ENCODE measurements at places on chromosomes 1 and 21.

DNA sequence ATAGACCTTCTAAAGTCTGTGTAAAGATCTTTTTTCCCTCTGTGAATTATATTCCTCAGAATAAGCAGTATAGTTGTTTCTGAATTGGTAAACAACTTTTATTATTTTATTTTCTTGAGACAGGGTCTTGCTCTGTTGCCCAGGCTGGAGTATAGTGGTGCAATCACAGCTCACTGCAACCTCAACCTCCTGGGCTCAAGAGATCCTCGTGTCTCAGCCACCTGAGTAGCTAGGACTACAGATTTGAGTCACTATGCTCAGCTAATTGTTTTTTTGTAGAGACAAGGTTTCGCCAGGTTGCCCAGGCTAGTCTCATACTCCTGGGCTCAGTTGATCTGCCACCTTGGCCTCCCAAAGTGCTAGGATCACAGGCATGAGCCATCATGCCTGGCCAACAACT lies 26.6 kb upstream of the HMGN1 start:
- no peak for DNase-seq

GRCh38 chr1:7482077-7482476 lies 289.0 kb upstream of the VAMP3 start:
- no peak for DNase-seq

GRCh38 chr1:69845655-69846054 lies 277.9 kb downstream of the LRRC7 start:
- no peak for DNase-seq

- no peak for DNase-seq
These were observed 95.4 kb downstream of the RNF220 start for GRCh38 chr1:44500181-44501046.

DNA sequence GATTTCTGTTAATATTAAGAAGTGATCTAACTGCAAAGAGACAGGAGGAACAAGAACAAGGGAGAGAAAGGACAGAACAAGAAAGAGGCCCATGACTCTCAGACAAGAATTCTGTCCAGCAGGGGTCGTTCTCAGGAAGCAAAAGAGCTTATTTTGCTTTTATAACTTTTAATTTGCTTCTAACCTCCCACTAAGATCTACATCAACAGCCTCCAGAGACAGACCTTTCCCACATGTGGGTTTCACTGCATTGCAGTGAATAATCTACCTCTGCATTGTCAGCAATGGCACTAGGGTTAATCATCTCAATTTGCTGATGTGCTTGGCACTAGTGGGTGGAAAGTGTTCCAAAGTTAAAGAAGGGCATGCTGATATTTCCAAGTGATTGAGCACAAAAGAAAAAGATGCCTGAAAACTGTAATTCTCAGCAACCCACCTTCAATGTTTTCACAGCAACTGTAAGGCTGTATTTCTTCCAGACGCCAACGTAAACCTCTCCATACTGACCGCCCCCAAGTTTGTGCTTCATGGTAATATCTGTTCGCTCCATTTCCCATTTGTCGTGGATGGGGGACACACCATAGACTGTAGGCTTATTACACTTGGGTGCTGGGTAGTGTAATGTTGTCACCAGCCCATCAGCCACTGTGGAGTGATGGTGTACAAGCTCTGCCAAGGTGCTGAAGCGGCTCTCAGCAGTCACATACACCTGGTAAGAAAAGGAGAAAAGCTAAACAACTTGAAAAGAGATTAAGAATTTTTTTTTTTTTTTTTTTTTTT lies 39.5 kb downstream of the TOR3A start:
- DNase-seq = no peak

DNA sequence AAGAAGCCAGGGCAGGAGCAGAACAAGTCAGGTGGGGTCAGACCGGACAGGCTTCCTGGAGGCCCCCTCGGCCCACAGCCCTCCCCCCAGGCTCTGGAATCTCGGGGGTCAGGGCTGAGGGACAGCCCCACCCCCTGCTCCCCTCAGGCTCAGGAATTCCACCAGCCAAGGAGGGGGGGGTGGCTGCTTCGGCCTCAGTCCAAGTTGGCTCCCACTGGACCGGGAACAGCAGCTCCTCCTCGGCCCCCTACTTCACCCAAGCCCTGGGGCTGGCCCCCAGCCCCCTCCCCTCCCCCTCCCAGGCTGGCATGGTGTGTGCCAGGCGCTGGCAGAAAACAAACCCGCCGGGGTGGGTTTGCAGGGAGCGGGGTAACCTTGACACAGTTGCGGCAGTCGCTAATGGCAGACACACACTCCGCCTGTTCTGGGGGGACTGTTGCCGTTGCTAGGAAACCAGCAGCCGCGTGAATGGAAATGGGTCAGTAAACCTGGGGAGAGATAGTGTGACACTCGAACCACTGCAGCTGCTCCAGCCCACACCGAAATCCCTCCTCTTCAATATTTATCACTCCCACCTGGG lies 32.4 kb downstream of the AHDC1 start:
- DNase-seq = no peak

DNA sequence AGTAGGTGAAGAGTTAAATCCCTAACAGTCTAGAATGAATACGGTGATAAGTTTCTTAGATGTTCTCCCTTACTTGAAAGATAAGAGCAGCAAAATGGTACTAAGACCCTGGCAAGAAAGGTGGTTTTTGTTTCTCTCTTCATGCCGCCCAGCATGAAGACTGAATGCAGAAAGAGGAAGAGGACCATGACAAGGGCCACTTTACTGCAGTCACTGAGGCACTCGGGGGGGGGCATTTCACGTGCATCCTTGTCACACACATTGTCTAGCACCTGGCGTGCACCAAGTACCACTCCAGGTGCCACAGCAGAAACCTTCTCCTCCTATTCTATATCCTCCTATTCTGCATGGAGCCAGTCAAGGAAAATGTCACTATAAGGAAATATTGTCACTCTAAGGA lies 222.0 kb downstream of the TOMM20 start:
- no peak for DNase-seq

DNA sequence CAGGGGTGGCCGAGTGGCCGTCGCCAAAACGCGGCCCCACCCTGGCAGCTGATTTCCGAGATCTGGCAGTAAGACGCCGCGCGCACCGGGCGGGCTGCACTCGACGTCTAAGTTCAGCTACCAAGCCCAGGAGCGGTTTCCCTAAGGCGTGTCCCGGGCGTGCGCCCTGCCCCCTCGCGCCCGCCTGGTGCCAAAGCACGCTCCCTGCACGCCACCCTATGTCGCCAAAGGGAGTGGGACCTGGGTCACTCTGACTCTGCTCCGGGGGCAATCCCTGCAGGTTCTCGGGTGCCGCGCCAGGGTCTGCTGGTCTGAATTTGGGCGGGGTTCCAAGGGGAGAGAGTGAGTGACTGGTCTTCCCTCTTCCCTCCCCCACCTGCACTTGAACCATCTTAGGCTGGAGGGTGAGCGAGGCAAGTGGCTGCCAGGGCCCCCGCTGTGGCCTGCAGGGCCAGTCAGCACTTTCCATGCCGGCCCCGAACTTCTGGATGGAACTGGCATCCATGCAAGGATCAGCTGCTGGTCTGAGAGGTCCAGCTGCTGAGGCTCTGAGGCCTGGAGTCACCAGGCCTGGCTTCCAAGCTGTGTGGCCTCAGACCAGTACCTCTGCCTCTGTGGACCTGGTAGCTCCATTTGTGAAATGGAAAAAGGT lies at the start of gene LRRC38:
Gene LRRC38 (minus strand): TSS at position 109 of the 652 bp plus-strand sequence. CDS start 410 bp downstream, outside the sequence.
- no peak for DNase-seq

- DNase-seq = no peak
These were observed 80.8 kb upstream of the HNRNPU start for GRCh38 chr1:244945109-244945671.

DNA sequence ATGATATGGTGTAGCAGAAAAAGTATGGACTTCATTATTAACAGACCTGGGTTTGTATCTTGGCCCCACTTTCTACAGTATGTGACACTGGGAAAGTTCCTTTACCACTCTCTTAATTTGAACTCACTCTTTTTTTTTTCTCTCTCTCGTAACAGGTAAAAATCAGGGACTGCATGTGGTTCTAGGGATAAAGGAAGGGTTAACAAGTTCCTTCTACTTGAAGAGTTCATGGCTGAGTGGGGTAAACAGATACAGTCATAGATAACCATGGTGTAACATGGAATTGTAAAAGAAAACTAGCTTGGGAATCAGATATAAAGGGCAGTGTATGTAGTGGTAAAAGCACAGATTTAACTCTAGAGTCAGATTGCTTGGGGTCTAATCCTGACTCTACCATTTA lies 21.2 kb downstream of the ZYG11B start:
- DNase-seq = no peak

- no peak for DNase-seq
These were observed 130.1 kb upstream of the CTTNBP2NL start for GRCh38 chr1:112265931-112266330.

- no peak for DNase-seq
These were observed 15.2 kb downstream of the SPOCD1 start for GRCh38 chr1:31800674-31800967.

GRCh38 chr1:109790735-109791494 lies 27.2 kb upstream of the EPS8L3 start:
- no peak for DNase-seq

DNA sequence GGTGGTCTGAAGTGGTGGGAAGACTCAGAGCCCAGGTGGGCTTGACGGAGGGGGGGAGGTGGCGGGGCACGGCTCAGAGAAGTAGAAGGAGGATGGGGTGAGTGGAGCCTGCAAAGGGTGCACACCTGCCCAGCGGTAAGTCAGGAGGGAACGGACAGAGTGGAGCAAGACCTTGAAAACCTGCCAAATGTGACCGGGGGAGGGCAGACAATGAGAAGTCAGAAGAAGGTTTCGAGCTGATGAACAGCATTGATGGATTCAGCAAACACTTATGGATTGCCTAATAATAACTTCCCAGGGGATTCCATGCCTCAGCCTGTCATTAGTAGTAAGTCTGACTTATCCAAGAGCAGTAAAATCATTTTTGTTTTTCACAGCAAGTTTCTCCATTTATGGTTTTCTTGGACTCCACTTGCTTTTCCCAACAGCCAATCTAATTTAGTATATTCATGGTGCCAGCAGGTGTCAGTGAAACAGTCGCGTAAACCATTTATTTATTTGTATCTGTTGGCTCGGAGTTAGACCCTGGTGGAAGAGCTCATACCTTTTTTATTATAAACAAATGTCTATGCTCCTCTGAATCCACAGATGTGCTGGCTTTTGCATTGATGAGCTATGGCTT lies 279.1 kb downstream of the PCP4 start:
- no peak for DNase-seq

DNA sequence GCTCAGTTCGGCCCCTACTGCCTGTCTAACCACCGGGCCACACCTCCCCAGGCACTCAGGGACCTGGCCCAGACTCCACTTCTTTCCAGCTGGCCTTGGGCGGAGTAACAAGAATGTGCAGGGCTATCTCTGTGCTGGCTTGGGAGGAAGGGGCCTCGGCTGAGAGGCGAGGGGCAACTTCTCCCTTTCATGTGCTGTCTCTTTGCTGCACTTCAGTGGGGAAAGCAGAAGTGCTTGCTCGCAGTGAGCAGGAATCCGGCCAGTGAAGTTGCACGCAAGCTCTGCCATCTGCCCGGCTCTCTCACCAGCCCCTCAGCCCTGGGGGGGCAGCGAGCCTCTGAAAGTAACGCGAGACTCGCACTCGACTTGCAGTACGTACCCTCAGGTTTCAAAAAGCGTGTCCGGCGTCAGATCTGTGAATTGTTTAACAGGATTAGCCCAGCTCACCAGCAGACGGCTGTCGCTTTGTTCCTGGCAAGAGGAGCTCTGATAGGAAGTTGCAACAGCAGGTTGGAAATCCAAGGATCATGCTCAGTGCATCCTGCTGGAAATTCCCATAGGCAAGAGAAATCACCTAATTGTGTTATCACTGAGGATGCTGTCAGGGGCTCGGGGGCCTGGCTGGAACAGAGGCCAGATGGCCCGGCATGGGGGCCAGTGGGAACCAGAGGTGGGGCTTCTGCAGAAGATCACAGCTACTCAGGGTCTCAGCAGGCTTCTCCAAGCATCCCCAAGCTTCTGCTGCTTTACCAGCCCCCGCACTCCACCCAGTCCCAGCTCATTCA lies 221.1 kb downstream of the NPHP4 start:
- no peak for DNase-seq

- no peak for DNase-seq
These were observed 3.5 kb downstream of the PDE9A start for GRCh38 chr21:42656872-42657271.

DNA sequence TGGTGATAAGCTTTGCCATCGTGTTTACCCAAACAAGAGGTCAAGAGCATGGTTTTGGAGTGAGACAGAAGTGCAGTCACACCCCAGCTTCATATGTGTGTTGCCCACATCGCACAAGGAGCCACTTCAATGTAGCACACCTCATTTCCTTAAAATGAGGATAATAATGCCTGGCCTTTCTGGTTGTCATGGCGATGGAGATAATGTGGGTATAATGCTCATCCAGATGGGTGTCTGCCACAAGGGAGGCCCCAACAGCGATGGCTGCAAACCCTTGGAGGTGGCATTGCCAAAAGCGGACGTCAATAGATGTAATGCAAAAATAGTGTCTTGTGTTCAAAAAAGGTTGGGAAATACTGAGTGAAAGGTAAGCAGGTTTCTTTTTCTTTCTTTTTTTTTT lies 83.1 kb upstream of the AJAP1 start:
- no peak for DNase-seq

DNA sequence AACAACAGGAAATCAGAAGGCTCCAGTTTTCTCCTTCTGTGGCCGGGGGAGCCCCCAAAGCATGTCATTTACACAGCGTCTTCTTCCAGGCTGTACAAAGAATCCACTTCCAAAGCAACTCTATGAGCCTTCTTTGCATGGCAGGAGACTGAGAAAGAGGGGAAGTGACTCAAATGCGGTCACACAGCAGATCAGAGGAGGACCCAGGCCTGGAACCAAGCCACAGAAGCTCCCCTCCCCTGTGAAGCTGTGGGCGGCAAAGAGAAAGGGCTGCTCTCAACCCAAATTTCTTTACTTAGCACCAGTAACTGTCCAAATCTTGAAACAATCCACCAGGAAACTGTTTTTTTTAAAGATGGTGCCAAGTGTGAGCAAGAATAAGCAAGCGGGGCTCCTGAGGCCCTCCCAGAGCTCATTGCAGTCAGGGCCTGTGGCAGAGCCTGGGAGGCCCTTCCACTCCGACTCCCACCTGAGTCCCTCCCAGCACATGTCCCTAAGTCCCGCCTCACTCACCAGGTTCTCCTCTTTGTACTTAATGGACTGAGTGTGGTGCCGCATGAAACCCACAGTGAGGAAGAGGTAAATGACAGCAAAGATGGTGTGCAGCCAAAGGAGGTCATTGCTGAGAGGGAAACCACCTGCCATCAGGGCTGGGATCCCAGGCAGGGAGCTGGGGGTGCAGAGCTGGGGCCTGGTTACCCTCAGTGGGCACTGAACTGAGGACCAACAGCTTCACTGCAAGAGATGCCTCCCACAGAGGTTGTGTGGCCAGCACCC lies 15.9 kb downstream of the TMEM63A start:
- DNase-seq = no peak

DNA sequence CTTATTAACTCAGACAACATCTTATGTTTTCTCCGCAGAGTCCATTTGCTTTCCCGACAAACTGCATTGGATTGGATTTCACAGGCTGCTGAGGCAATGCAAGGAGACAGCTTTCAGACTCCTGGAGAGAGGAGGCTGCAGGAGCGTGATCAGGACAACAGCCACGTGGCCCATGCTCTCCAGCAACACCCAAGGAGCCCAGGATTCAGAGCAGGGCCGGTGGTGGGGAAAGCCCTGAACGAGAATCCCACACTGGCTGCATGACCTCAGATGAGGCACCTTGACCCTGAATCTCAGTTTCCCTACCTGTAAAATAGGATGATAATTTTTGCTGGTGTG lies 78.3 kb upstream of the NFASC start:
- no peak for DNase-seq

GRCh38 chr1:86705665-86705985 lies 1.2 kb downstream of the SH3GLB1 start:
- DNase-seq = no peak

GRCh38 chr1:100581096-100581705 lies 43.3 kb downstream of the GPR88 start:
- DNase-seq = no peak

- no peak for DNase-seq
These were observed 151.8 kb downstream of the TENT5C start for GRCh38 chr1:117757668-117758067.

Measured in 8988T (cell line).